ENCODE measurements at places on chromosomes 2 and 18. TPM values are rescaled to one million over a fixed set of nuclear protein-coding genes. Genes with fewer than 3 reads are reported as not detected.

Gene MAPRE3
- polyA plus RNA-seq, result 1.4 TPM

Gene PIEZO2
- polyA plus RNA-seq, result not detected

Gene CNDP1
- polyA plus RNA-seq, result not detected

- H3K27me3 ChIP-seq, result peaks cover 13% of the 10 kb centered on the region
- no peak for DNase-seq
- H3K27ac ChIP-seq, result no peak overlapping the region
- H3K36me3 ChIP-seq, result no peaks in the 10 kb centered on the region
- H3K4me3 ChIP-seq, result no peak overlapping the region
- no peaks in the 10 kb centered on the region for H3K4me1 ChIP-seq
Observed at GRCh38 chr18:10475654-10476291, 21.3 kb downstream of the APCDD1 start.

DNA sequence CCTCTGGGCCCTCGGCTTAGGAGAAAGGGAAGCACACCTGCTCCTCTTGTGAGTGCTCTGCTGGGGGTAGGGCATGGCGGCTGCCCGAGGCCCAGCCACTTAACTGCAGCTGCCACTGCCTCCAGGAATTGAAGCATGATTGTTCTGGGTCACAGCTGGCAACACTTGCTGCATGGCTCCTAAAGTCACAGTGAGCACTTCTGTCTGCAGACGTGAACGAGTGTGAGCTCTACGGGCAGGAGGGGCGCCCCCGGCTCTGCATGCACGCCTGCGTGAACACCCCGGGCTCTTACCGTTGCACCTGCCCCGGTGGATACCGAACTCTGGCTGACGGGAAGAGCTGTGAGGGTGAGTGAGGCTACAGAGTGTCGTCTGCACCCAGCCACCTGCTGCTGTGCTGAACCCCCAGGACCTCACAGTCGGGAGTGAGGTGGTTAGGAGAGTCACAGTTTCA lies 44.4 kb downstream of the FBLN7 start:
- H3K36me3 ChIP-seq, result peaks cover 4% of the 10 kb centered on the region
- no peaks in the 10 kb centered on the region for H3K27me3 ChIP-seq
- no peak overlapping the region for H3K27ac ChIP-seq
- peaks cover 47% of the 10 kb centered on the region for H3K4me1 ChIP-seq
- H3K4me3 ChIP-seq, result peak overlapping the region; percentile 57
- DNase-seq, result no peak

Data from naive thymus-derived CD8-positive, alpha-beta T cell (primary cell).